ENCODE measurements at places on chromosomes 2 and 18.

- no peak for DNase-seq
Measured at GRCh38 chr2:198063242-198063641, 258.8 kb downstream of the PLCL1 start.

GRCh38 chr2:160224507-160224906 is 24.4 kb upstream of the ITGB6 start:
- DNase-seq: no peak

DNA sequence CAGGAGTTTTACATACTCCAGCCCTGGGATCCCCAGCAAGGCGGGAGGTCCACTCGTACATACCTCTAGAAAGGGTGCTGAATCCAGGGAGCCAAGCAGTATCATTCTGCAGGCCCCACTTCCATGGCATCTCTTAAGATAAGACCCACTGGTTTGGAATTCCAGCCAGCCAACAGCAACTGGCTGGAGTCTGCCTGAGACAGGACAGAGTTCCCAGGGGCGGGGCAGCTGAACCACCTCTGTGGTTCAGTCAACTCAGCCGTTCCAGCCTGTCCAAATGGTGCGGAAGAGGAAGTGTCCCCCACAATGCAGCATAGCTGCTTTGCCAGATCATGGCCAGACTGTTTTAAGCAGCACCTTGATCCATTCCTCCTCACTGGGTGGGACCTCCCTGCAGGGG is 33.2 kb downstream of the ZNF892 start:
- DNase-seq: no peak

DNA sequence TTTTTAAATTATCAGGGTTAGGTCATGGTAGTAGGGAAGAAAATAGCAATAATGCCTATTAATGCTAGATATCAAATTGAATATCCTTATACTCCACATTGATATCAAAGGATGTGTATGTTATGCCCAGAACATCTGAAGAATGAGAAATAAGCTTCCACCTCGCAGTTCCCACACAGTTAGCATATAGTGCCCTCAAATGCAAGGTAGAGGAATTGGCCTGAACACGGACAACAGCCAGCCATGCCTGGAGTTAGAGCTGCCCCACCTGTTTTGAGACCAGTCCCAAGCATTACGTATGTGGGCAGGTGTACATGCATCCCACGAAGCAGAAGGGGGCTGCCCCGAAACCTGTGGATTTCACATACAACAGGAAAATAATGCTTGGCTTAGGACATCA is 79.6 kb downstream of the SUMO1 start:
- no peak for DNase-seq

DNA sequence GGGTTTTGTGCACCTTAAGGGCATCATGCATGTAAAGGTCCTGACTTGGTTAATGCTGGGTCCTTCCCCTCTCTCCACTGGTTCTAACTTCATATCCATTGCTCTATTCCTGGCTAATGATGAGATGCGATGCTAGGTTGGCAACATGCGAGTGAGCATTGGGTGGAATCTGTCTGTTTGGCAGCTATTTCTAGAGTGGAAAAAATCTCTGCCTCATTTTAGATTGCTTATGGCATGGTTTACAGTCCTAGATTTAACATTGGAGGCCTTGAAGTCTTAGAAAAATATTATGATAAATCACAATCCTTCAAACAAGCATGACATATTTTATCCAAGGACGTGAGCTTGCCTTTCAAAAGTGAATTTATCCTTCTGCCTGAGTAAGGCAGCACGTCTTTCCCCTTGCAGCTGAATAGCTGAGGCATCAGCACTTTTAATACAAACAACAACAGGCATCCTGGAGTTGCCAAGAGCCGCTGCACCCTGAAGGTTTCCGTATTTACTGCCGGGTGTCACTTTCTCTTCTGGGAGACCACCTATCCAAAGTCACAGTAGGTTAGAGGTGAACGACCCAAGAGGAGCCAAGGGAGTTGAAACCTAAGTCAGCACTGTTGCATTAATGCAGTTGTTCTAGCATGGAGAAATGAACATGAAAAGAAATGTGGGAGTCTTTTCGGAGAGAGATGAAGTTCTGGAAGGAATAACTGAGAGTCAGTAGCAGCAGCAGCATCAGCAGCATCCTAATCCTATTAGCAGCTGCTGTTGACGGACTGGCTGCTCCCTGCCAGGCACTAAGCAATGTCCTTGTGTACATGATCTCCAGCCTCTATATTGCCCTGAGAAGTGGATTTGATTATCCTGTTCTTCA is 78.4 kb downstream of the MAPK4 start:
- no peak for DNase-seq

DNA sequence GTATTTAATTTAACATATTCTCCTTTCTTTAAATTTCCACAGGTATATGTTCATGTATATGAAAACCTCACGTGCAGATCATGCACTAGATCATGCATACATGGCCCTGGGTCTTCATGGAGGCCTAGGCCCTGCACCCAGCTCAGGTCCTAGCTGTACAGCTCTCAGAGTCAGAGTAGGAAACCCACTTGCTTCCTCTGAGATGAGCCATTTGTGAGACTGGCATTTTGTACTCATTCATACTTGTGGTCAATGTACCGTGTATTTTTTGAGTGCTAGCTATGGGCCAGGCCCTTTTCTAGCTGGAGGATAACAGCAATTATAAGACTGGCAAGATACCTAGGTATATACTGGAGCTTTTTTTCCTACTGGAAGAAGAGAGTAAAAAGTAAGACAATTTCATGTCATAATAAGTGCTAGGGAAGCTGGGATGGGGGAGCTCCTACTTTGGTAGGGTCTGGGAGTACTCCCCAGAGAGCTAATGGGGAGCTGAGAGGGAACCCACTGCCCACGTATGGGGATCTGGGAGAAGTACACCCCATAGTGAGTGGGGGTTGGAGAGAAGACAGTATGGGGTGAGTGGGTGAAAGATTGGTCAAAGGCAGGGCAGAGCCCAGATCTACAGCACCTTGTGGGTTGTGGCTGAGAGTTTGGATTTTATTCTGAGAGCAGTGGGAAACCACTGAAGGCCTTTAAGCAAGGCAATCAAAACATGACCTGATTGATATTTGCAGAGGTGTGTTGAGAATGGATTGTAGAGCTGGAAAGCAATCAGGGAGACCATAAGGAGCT is 72.0 kb downstream of the POLE4 start:
- no peak for DNase-seq

DNA sequence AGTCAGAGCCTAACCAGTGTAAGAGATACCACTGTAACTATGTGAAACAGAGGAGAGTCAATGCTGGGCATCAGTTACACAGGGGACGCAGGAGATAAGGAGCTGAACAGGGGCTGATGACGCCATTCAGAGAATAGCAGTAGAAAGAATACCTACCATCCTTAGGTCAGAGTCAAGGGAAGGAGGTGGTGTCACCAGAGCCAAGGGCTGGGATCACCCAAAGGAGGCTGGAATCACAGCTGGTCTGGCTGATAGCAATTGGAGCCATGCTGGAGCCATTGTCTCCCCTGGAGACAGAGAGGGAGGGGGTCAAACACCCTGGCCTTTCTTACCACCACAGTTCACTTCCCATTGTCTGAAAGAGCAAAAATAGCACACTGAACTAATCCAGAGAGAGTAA is 37.3 kb upstream of the C18orf32 start:
- no peak for DNase-seq

GRCh38 chr2:62931536-62931935 is 119.1 kb upstream of the OTX1 start:
- no peak for DNase-seq

GRCh38 chr2:189719571-189719970 is 43.0 kb downstream of the OSGEPL1 start:
- no peak for DNase-seq

GRCh38 chr2:190655113-190655512 is 6.2 kb downstream of the NAB1 start:
- no peak for DNase-seq

- no peak for DNase-seq
Measured at GRCh38 chr2:99708231-99708630, 218.4 kb upstream of the REV1 start.

DNA sequence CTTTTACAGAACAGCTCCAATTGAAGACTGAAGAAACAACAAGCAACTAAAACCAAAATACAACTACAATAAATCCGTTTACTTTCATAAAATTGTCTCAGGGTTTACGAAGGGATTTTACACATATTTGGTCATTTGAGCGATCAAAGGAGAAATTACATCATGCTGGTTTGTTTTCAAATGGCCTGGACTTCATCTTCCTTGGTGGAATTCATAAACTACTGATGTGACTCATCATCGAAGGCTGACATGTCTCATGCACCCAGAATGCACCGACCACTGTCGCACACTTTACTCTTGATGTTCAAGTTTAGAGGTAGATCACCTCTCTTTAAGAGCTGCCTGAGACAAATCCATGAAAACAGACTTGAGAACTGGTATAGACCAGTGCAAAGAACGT is 25.6 kb upstream of the PMAIP1 start:
- DNase-seq: no peak

DNA sequence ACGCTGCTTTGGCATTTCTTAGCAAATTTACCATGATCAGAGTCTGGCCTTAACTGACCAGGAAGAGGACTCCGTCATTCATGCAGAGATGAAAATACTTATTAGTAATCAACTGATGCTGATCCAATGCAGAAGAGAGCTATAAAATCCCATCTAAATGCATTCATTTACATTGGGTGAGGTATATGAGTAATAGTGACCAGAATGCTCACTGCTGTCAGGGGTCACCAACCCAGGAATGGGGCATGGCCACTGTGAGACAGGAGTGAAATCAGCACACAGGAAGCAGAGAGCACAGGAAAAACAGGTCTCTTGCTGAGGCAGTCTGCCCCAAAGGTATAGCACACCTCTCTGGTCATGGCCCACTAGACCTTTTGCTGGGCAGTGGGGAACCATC is 68.1 kb upstream of the TMEM247 start:
- no peak for DNase-seq

DNA sequence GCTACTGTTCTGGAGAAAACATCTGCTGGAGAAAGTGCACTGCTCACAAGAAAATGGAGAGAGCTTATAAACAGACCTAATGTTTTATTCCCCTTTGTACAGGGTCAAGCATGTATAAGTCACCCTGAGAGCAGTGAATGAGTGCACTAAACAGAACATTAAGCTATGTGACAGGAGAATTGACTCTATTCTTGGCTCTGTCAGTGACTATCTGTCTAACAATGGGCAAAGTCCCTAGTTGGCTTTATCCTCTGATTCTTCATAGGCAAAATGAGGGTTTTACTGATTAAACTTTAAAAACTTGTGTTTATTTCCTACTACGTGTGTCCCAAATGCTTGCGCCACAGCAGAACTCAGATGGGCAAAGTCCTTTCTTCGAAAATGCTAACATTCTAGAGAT is 655.1 kb upstream of the SLC39A10 start:
- no peak for DNase-seq

DNA sequence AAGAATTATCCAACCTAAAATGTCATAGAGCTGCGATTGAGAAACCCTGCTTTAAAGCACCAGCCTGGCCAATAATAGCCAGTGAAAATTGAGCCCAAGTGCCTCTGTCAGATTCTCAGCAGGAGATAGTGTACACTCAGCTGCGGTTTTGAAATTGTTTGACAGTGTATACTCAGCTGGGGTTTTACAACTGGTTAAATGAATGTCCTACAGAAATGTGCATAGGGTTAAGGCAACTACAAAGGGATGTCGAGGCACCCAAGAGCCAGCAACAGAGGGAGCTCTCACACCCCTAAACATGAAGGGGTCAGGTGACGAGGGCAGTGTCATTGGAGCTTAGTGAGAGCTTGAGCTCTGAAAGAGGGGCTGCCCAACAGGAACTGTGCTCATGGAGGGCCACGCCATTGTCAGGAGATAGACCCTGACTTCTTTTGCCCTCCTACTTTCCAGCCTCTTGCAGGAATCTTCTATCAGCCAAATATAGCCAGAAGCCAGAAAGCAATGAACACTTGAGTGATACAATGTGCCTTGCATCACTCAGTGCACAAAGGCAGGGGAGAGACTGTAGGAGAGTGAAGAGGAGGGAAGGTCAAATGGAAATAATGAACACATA is 15.1 kb downstream of the ACTG2 start:
- DNase-seq: peak; percentile 45

GRCh38 chr2:177397481-177398289 is 5.1 kb downstream of the AGPS start:
- DNase-seq: no peak

GRCh38 chr2:241499146-241499965 is 9.0 kb downstream of the STK25 start:
- DNase-seq: no peak

GRCh38 chr18:37343542-37343851 is 222.1 kb downstream of the CELF4 start:
- DNase-seq: no peak

DNA sequence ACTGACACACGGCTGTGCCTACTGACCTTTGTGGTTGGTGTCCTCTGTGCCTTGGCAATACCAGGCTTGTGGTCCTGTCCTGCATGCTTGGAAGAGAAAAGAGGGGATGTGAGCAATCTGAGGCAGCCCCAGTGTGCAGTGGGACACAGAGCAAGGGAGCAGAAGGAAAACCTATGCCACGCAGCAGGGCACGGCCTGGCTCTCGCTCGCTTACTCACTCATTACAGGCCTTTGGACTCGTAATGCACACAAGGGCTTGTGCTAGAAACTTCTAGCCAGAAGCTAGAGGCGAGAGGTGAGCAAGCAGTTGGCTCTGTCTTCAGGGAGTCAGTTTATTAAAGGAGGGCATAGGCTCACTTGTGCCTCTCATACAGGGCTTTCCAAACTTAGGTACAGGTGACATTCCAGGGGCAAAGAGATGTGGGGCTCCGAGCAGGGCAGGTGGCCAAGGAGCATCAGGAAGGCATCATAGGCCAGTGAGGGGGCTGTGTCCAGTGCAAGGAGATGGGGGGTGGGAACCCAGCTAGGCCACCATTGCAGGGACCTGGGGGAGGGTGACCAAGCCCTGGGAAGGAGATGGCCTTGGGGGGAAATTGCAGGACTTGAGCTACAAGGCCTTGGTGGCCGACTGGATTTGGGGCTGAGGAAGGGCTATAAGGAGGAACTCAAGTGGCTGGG is 100.8 kb downstream of the DYSF start:
- DNase-seq: no peak

DNA sequence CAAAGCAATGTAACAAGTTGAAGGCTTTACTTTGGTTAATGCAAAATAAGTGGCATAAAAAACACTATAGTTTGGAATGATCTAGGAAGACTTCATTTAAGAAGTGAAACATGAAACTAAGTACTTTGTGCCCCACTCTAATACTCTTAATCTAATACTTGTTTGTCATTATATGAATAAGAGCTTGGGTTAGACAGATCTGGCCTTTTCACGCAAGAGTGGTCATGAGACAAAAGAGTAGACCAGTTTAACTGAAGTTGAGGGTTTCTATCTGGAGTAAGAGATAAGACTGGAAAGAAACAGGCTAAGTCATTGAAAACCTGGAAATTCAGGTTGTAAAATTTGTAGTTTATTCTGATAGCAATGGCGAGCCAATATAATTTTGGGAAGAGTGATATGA is 2.8 kb downstream of the SLC30A6 start:
- no peak for DNase-seq

DNA sequence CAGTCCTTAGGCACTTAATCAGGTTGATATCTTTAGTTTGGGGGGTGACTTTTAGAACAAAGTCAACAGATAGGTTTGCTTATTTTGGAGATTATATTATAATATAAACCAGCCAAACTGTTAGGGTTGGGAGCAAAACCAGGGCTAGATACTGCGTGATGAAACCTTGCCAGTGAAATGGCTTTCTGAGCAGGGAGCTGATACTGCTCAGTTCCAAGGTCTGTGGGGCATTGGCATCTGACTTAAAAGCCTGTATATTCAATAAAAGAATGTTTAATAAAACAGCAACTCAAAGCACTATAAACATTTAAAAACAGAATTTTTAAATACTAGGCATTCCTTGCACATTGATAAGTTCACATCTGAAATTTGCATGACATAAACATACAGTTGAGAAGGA is 19.3 kb downstream of the PTPRM start:
- DNase-seq: no peak

GRCh38 chr2:232937278-232937906 is 67.3 kb downstream of the SNORC start:
- DNase-seq: no peak

Measured in activated T-cell treated with anti-CD3 and anti-CD28 coated beads for 48 hours (primary cell).